ENCODE measurements at places on chromosomes 3 and 15. TPM values are rescaled to one million over a fixed set of nuclear protein-coding genes. Genes with fewer than 3 reads are reported as not detected.

DNA sequence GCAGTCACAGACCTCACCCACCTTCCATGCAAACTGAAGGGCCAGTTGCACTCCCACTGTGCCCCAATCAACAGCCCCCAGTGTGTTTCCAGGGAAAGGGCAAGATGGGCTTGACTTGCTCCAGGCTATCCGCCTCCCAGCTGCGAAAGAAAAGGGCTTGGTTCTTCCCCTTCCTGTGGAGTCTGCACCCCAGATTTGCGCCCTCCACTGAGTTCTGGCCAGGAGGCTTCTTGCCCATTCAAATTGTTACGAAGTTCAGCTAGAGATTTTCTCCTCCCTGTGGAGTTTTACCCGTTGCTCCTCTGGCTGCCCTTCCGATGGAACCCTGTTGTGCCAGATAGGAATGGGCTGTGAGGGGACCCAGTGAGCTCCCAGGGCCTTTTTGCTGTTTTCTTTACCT is 1096.9 kb upstream of the ALCAM start:
- DNase-seq = no peak

DNA sequence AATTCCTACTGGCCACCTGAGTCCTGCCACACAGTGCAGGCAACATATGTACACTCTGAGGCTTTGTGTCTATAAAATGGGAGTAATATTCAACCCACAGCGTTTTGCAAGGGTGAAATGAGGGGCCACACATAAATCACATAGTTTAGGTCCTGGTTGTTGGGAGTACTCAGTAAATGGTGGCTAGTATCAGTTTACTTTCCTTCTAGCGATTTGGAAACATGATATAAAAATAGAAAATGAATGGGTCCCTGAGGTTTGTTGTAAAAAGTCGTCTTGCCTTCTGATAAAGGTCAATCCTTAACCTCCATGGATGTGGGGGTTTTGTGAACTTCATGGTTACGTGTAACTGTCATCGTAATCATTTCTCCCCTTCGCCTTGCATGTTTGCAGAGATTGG is 472.4 kb downstream of the EPHB1 start:
- DNase-seq = no peak

The TERC gene
- total RNA-seq = 1.0 TPM

- no peak for DNase-seq
Observed at GRCh38 chr3:119146578-119147375, 812 bp downstream of the TEX55 start.

The NEK11 gene
- 4.3 TPM for total RNA-seq

GRCh38 chr3:119230071-119230470 is 10.6 kb downstream of the B4GALT4 start:
- DNase-seq = no peak

GRCh38 chr3:36166477-36166876 is 213.8 kb upstream of the STAC start:
- no peak for DNase-seq

The PARP15 gene
- 2.9 TPM for total RNA-seq

DNA sequence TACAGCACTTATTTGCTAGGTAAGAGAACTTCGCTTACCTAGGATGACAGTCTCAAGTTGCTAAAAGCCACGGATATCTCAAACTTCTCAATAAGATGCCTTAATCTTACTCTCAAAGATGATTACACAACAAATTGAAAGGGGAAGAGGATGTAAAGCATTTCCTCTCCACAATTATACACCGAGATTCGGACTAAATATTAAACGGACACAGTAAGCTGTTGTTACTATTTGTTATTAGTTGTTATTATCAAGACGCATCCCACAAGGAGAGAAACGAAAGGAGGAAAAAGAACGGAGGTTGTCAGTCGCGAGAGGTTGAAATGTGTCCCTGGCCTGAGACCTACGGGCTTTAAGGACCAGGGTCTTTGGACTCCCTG is 660 bp downstream of the ZNF106 start:
- no peak for DNase-seq

DNA sequence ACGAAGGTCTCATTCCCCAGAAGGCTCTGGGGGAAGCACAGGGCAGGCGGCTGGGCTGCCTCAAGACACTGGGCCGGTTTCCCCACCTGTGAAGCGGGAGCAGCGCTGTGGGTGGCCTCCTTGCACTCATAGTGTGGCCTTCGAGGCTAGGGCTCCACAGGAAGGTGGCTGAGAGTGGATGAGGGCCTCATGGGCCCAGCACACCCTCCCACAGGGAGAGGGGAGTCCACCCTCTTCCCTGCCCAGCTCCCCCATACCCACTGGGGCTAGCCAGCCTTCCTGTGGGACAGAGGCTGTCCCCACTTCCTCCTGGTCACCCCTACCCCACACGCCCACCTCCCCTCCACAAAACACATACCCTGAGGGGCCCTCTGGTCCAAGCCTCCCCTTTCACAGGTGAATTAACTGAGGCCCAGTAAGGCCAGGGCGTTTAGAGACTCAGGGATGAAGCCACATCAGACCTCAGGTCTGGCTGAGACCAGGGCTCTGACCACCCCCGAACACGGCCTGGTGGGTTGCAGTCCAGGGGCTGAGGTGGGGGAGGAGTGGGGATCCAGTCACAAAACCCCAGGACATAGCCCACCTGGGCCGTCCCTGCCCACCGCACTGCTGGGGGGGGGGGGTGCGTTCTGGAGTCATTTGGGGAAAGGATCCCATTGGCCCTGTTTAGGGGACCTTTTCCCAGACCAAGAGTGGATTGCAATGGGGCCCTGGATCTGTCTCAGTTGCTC is 1.1 kb downstream of the ANPEP start:
- DNase-seq = no peak

DNA sequence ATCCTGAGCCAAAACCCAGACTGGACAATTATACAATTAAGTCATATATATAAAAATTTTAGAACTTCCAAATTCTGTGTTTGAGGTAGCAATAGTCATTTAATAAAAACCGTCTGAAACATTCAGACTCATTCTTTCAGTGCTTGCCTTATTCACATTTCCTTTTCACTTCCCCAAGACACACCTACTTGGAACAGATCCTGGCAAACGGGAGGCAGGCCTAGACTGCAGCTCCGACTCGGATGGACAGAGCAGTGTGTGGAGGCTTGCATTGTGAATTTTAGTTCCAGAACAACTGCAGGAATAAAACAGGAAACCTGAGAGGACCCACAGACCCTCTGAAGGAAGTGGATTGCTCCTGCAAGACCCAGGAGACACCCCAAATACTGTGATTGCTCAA is 341.4 kb downstream of the CNTN3 start:
- no peak for DNase-seq

DNA sequence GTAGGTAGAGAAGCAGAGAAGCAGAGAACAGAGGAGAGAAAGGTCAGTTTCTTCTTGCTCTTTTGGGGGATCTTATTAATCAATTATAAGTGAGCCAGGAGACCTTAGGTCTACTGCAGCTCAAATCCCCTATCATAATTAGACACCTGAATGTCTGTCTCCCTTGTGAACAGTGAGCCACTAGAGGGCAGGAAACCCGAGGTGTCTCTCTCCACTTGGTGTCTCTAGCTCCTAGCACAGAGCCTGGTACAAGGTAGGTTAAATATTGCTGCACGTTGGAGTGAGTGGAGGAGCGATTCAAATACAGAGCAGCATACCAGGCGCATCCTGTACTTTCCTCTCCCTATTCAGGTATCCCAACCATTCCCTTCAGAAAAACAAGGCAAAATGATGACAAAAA is 2.0 kb upstream of the ST8SIA2 start:
- no peak for DNase-seq

The TRAIP gene
- 1.0 TPM for total RNA-seq

GRCh38 chr3:174949523-174949922 is 90.4 kb downstream of the NAALADL2 start:
- DNase-seq = no peak

DNA sequence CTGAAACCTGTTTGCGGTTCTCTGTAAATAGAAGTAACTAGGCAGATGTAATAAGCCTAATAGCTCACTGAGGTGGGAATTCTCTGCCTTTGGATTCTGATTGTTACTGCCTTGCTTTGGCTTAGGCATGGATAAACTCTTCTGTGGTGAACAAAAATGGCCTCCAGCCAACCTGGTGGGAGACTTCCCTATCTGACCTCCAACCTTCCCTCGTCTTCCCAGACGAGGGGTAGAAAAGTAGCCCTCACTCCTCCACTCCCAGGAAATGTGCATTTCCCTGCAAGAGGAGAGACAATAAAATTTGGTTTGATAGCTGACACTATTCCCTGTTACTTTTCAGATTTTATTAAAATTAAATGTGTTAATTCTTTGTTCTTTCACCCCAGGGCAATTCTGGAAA is 606 bp upstream of the CD96 start:
- no peak for DNase-seq

- DNase-seq = no peak
Observed at GRCh38 chr3:16290827-16291196, 25.8 kb downstream of the OXNAD1 start.

The FBXW12 gene
- not detected for total RNA-seq

The HRG gene
- total RNA-seq = not detected

The MINAR1 gene
- not detected for total RNA-seq

The TRPC1 gene
- total RNA-seq = 9.6 TPM

DNA sequence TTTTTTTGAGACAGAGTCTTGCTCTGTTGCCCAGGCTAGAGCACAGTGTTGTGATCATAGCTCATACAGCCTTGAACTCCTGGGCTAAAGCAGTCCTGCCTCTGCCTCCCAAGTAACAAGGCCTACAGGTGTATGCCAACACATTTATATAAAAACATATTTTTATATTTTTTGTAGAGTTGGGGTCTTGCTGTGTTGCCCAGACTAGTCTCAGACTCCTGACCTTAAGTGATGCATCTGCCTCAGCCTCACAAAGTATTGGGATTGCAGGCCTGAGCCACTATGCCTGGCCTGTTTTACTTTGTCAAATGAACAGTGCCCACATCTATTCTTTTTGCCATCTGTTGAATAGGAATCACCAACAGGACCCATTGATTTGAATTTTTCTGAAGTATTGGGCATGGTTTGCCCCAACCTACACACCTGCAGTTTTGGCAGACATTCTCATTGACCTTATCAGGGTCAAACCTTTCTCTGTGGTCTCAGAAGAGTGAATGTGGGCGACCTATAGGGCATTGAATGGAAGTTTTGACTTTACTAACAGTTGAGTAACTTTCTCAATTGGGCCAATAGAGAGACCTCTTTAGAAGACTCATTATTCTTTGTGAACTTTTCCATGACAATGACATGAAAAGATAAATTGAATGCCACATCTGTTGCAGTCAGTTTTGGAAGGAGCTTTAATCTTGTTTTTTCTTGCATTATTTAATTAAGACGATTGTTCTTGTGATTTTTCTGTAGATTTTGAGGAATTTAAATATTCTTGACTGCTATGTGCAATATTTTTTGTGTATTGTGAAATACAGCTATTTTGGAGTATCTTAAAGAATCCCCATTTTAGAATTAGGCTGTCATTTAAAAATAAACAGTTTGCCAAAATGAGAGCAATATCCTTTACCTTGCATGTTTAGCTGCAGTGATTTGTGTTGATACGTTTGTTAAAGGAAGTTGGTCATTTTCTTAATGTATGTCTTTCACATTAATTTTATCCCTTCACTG is 2.7 kb downstream of the IREB2 start:
- no peak for DNase-seq

The HYAL1 gene
- 57.8 TPM for total RNA-seq

DNA sequence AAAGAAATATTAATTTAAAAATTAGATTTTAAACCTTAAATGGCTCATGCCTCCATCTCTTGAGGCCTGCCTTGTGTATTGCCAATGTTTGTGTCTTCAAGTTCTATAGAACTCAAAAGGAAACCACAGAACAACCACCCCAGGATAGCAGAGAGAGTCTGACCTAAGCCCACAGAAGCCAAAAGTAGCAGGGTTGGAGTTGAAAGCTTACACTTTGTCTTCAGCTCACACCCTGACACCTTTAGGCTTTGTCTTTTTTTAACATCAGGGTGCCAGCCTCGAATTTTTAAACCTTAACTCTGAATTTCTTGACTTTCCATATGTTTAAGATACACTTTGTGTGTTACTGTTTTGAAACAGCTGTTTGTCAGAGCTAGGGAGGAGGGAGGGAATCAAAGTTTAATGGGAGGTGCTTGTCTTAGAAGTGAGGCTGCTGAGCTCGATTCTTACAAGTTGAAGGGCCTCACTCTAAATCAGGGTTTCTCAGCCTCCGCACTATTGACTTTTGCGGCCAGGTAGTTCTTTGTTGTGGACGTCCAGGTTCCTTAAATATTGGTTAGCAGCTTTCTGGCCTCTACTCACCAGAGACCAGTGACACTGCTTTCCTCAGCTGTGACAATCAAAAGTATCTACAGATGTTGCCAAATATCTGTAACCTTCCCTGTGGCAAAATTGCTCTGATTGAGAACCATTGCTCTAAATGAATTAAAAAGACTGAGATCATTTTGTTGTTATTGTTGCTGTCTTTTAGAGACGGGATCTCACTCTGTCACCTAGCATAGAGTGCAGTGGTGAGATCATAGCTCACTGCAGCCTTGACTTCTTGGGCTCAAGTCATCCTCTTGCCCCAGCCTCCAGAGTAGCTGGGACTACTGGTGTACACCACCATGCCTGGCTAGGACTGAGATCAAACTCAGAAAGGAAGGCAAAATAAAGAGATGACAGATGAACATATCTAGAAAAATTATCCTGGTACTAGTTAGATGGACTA is 139.2 kb upstream of the EOMES start:
- no peak for DNase-seq

GRCh38 chr3:127177226-127177625 is 15.7 kb upstream of the PRR23E start:
- DNase-seq = no peak

DNA sequence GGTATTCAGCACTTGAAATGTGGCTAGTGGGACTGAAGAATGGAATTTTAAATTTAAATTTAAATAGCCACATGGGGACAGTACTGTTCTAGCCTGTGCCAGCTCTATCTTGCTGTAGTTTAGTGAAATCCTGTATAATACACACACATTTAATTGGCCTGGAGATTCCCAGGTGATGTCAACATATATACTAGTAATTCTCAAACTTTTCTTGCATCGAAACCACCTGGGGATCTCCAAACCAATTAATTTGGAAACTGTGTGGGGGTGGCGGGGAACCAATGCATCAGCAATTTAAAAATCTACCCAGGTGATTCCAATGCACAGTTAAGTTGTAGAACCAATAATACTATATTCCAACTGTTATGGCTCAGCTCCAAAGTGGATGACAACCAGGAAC is 228.9 kb upstream of the MRPL3 start:
- no peak for DNase-seq

The WDR93 gene
- not detected for total RNA-seq

The EFCAB12 gene
- 0.09 TPM for total RNA-seq

The SIAH2 gene
- 38.7 TPM for total RNA-seq

- no peak for DNase-seq
Observed at GRCh38 chr3:1824359-1824758, 274.3 kb upstream of the CNTN4 start.

The PTPRG gene
- 30.4 TPM for total RNA-seq

The USP13 gene
- total RNA-seq = 169 TPM

DNA sequence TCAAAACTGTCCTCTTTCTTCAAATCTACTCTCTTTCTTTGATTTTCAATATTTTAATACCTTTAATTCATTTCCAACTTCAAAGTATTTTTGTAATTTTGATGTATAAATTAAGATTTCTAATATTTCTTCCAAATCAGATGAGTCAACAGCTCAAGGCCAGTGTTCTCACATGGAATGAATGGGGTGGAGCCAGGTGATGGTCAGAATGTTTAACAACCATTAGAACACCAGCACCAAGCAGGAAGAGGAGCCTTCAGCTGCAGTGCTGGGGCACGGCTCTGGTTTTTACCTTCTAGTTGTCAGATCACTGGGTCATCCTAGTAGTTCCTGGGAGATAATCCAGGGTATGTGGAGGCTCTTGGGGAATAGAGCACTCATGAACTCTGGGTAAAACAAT is 494.5 kb upstream of the PDZRN3 start:
- DNase-seq = no peak

- no peak for DNase-seq
Observed at GRCh38 chr3:89954137-89954536, 846.7 kb downstream of the EPHA3 start.

The SLC28A1 gene
- total RNA-seq = not detected
